ENCODE measurements at places on chromosomes 7 and 10. TPM values are rescaled to one million over a fixed set of nuclear protein-coding genes. Genes with fewer than 3 reads are reported as not detected.

Gene ITGB8
- 30.7 TPM for total RNA-seq

Gene PTTG1IP2
- not detected for total RNA-seq

Gene KIAA1549
- total RNA-seq, result 1.4 TPM

DNA sequence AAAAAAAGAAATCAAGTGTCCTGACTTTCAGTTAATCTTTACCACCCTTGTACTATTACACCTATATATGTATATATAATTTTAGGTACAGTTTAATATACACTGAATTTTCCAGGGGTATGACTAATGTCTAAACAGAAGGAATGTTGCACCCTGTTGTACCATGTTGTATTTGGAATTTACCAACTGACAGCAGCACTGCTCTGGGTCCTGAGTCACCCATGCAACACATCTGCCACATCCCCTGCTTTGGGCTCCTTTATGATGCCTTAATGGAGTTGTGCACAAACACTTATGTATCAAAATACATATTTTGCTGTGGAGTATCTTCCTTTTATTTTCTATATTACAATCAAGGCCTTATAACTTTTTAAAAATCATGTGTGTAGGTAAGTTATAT lies 21.2 kb downstream of the YAE1 start:
- no peak for DNase-seq

DNA sequence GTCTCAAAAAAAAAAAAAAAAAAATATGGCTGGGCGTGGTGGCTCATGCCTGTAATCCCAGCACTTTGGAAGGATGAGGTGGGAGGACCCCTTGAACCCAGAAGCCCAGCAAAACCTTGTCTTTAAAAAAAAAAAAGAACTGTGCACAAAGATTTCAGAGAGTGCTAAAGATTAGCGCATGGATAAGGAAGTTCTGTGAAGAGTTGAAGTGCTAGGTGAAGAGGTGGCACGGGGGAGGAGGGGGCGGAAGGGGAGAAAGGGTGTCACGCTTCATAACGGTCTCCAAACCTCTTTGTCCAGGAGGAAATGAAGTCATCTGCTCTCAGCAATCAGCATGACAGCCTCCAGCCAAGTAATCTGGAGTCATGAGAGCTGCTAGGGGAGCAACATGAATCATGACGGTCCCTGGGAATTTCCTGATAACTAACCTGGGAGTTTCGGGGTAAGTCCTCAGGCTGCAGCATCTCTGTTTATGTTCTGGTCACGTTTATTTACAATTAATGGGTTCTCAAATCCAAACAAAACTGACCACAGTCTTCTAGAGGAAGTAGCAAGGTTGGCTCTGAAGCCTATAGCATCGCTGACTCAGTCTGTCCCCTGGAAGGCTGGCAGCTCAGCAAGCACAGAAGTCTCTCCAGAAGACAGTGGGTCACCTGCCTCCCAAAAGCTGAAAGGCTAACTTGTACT lies 1.9 kb upstream of the PLAU start:
- DNase-seq, result no peak

DNA sequence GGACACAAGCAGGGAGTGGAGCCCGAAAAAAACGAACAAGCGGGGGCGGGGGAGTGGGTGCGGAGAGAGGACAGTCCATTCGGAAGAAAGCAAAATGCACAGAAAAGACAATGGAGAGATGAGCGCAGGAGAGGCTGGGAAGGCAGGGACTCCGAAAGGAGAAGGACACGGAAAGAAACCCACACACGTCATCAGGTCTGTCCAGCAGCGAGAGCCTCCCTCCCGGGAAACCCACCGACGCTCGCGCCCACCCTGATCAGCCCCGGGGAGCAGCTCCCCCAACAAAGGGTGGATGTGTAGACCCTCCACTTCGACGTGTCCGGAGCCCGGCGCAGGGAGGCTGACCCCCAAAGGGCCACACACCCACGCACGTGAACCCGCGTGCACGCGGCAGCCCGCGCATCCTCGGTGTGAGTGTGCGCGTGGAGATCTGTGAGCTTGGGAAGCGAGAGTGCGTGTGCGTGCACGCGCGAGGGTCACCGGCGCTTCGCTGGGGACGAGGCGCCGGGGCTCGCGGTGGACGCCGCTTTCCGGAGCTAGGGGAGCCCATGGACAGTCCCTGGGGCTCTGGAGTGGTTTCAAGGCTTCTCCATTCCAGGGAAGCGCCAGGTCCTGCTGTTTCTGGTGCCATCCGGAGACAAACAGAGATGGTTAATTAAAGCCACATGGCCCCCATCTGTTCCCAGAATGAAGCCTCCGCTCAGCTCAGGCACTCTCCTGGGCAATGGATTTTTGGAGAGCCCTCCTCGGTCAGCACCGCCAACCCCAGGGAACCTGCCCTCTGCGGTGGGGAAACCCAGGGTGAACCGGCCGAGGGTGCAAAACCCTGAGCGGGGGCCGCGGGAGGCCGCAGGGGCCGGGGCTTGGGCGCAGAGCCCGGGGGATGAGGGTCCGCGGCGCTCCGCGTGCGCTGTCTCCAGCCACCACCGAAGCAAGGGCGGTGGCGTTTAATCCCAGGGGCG lies 916 bp downstream of the LAMB1 start:
- no peak for DNase-seq

- DNase-seq, result no peak
Observed at GRCh38 chr10:6314620-6315205, 112.0 kb downstream of the PFKFB3 start.

GRCh38 chr7:115054478-115055065 lies 132.7 kb downstream of the MDFIC start:
- DNase-seq, result no peak

GRCh38 chr7:92633211-92633906 lies 43.2 kb upstream of the FAM133B start:
- no peak for DNase-seq
